DMS 273 treated with DMSO at 0.1 percent for 48 hours (cell line): ENCODE measurements at places on chromosomes 7 and 10.

GRCh38 chr7:117612637-117613036 is 132.8 kb downstream of the CFTR start:
- DNase-seq: no peak

- DNase-seq: no peak
These were observed 17.2 kb upstream of the SLC18A3 start for GRCh38 chr10:49592726-49593563.

- DNase-seq: no peak
These were observed 41.4 kb downstream of the GNA12 start for GRCh38 chr7:2802504-2803341.

DNA sequence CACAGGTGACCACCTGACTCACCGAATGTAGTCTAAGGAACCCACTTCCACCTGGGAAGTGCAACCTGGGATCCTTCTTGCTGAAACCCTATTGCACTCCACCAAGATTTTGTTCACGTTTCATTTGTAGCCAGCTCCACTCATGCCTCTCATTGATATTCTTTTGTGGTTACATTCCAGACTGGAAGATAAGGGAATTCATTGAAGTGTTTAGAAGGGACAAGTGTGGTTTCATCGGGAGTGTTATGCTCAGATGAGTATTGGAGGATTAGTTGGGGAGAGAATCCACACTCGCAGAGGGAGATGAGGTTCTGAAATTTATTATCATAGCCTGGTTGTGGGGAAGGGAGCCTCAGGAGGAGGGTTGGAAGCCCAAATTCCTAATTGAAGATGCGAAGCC is 320.4 kb downstream of the KCNMA1 start:
- DNase-seq: no peak

- no peak for DNase-seq
These were observed 162.5 kb upstream of the TRIM24 start for GRCh38 chr7:138297526-138297925.

- DNase-seq: no peak
These were observed 69.4 kb downstream of the HECTD2 start for GRCh38 chr10:91479583-91479982.

DNA sequence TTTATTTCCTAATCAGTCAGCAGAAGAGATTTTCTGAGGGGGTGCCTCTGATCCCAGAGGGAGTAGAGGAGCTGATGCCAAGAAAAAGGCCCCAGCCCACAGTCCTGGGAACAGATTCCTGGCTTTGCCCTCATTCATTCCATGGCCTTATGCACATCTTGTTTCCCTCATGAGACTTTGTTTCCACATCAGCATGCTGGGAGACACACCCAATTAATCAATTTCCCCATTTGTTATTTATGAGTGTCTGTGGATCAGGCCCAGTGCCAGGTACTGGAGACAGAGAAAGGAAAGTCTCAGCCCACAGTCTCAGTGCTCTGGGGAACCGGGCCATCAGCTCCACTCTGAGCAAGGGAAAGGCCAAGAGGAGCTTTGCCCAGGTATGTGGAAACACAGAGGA is 496.2 kb upstream of the ZMIZ1 start:
- DNase-seq: no peak

GRCh38 chr10:112966194-112966855 is 16.3 kb downstream of the TCF7L2 start:
- DNase-seq: peak; percentile 77

DNA sequence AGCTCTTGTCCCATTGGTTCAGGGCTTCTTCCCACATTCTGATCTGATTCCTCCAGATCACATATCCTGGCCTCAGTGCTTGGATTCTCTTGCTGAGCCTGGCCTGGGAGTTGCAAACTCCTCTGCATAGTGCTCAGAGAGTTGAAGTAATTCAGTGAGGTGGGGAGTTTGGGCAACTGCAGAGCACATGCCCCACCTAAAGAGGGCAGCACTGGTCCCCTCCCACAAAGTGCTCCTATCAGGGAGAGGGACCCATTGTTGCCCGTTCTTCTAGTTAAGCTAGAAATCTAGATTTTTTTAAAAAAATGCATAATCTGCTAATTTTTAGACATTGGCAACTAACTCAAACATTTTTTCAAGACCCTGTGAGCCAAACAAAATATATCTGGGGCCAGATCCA is 45.1 kb downstream of the CHN2 start:
- DNase-seq: no peak

GRCh38 chr10:66832781-66833422 is 92.9 kb upstream of the LRRTM3 start:
- no peak for DNase-seq

- DNase-seq: no peak
These were observed 69.0 kb downstream of the CREB3L2 start for GRCh38 chr7:137932881-137933269.

DNA sequence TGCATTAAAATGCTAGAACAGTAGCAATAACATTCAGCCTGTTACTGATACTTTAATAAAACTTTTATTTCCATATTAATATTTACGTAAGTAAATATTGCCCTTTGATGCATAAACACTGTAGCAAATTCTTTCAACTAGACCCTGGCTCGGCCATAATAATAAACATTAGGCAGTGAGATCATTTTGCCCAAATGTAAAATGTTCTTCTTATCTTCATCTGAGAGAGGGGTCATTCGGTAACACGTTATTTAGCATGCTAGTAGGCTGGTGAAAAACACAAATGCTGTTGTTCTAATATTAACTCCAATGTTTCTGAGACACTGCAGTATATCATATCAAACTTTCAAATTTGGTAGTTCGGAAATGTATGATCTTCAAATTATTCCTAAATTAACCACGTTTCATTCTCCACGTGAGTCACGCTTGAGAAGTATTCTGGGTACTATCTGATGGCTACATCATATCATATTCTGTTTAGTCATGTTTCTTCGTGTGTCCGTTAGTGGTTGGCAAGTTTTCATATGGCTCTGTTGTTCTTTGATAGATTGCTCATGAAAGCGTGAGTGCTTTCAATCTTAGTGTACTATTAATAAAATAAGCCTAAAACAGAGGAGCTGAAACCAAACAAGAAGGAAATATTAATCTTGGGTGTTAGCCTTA is 145.8 kb downstream of the NSUN6 start:
- no peak for DNase-seq

- DNase-seq: no peak
These were observed 493.8 kb downstream of the ARL4A start for GRCh38 chr7:13181216-13181615.

DNA sequence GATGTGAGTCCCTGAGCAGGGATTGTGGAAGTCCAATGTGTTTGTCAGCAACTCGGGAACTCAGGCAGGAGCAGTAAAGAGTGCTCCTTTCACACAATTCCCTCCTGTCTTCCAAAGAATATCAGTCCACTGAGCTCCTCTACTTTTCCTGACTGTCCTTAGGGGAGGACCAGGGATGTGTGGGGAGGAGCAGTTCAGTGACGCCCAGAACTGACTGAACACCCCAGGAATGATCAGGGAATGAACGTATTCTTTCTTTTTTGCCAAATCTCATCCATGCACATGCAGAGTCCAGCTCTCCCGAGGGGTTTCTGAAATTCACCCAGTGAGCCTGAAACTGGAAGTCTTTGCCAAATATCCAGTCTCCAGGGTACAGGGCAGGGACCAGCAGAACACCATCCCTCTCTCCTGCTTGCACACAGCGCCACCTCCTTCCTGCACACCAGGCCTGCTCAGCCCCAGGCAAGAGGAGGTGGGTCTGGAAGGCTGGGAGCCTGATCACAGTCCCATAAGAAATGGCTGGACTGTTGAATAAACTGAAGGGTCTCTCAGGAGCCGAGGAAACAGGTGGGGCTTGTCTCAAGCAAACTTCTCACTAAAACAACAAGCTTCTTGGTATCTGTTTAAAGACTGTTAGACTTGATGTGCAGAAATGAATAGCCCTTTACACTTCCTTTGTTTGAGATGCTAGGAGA is 294.7 kb downstream of the C7orf25 start:
- DNase-seq: no peak

GRCh38 chr7:99112097-99112496 is 31.8 kb downstream of the SMURF1 start:
- no peak for DNase-seq

DNA sequence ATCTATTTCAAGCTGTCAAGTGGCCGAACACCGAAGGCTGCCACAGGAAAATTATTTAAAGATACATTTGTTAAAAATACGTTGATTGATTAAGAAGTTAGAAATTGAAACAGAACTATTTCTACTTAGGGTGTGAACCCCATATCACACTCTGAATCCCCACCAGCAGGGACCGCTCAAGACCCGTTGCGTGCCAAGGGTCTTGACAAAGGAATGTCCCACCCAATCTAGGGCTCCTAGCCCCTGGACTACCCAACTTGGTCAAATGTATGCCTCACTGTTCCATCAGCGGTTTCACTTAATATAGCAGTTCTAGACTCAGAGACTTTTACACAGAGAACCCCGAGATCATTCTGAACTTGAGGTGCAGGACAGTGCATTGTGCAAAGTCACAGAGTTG is 11.6 kb upstream of the PFKFB3 start:
- DNase-seq: no peak

- no peak for DNase-seq
These were observed 14.5 kb downstream of the LBX1 start for GRCh38 chr10:101214446-101215396.
